ENCODE measurements at places on chromosomes 12 and 14.

GRCh38 chr12:52335598-52336262 lies 14.5 kb upstream of the KRT83 start:
- DNase-seq: no peak

- DNase-seq: no peak
Measured at GRCh38 chr12:57929092-57929830, 12.1 kb upstream of the ATP23 start.

DNA sequence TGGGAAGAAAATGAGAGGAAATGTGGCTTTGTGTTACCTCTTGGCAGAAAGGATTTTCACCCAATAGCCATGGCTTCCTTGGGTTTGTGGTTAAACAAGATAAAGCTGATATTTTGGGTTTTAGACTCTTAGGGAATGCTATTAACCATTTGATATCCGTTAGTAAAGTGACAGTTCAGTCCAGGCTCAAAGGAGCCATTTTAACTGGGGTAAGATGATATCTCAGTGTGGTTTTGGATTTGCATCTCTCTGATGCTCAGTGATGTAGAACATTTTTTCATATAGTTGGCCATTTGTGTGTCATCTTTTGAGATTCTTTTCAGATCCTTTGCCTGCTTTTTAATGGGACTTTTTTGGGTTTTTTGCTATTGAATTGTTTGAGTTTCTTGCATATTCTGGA lies 30.1 kb downstream of the IFT43 start:
- DNase-seq: no peak

GRCh38 chr14:97306760-97307246 lies 509.6 kb downstream of the VRK1 start:
- DNase-seq: no peak

- DNase-seq: no peak
Measured at GRCh38 chr12:65896743-65897142, 72.5 kb downstream of the HMGA2 start.

DNA sequence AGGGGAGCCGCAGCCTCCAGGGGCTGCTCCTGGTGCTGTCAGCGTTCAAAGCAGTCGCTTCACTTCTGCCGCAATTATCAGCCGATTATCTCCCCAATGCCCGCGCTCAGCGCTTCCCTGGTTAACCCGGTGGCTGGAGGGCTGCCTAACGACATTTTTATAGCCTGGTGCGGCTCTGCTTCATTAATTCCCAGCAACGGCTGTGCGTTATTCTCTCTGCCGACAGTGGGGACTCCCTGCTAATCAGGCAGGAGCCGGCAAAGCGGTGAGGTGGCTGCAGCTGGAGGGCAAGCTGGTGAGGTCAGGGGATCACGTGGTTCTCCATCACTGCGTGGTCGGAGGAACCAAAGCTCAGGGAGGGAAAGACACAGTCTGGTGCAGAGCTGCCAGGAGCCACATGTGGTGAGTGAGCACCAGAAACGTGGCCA lies 62.9 kb downstream of the GLRX5 start:
- no peak for DNase-seq

DNA sequence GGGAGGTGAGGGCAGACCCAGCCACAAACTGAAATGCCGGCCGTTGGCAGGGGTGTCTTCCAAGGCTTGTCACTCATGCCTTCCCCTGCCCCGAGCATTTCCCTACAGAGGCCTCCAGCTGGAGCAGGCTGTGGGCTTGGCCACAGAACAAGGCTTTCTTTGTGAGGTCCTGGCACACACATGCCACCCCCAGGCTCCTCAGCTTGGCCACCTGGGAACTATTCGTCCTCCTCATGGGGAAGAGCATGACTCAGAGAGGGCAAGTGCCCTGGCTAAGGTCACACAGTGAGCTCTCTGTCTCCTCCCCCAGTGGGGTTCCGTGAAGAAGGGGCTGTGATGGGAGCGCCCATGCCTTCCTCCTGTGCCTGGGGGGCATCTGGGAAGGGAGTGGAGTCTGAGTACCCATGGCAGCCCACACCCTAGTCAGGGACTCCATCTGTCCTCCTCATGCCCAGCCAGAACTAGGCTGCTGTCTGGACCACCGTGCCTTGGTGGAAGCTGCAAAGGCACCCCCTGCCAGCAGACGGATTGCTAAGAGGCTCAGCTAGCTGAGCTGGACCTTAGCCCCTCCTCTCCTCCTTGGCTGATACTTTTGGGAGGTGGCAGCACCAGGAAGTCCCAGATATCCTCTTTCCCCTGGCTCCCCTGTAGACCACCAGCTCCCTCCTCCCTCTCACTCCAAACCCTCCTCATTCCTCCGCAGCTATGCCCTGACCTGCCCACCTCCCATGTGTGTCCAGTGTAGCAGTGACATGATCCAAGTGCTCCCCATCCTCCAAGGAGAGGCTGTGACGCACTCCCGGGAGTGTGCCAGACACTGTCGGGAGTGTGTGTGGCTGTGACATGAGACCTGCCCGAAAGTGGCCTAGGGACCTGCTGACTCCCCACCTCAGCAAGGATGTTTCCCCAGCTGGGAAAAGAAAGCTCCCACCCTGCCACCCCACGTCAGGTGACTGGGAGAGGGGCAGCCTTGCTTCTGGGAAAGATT lies 21.4 kb downstream of the ABCB9 start:
- no peak for DNase-seq

DNA sequence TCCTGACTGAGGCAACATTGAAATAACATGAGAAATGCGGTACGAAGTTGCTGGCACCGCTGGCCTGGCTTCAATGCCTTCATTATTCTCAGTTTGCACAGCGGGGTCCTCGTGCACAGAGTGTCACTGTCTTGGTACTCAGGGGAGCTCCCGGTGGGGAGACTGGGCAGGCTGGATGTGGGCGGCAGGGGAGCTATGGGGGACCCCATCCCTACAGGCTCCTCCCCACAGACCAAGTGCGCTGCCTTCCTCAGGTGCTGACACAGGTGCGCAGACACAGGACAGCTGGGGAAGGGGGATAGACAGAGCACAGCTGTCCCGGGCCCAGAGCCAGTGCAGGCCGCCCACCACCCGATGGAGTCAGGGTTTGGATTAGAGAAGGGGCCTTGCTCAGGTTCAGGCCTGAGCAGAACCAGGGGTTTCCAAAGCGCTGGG lies 270.1 kb downstream of the ADGRD1 start:
- DNase-seq: no peak

DNA sequence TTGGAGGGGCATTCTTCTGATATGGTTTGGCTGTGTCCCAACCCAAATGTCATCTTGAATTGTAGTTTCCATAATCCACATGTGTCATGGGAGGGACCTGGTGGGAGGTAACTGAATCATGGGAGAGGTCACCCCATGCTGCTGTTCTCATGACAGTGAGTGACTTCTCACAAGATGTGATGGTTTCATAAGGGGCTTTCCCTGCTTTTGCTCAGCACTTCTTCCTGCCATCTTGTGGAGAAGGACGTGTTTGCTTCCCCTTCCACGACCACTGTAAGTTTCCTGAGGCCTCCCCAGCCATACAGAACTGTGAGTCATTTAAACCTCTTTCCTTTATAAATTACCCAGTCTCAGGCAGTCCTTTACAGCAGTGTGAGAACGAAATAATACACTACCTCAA lies 382.4 kb downstream of the VRK1 start:
- DNase-seq: no peak

Data from fibroblast of skin of left quadriceps (primary cell).